ENCODE measurements at places on chromosomes 12 and 14.

DNA sequence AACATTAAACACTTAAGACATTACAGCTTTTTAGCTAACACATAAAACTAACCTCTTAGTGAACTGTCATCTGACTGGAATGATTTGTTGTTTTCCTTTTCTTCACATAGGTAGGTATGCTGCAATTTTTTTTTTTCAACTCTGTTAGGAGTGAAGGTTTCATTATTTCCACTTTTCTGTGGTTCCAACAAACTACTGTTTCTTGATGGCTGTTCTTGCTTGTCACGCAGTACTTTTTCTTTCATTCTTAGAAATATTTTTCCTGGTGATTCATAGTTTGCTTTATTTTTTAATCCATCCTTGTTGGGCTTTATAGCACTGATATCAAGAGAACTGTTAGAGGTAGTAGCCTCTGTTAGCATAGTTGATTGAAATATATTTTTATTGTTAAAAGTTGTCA lies 6.3 kb downstream of the MIS18BP1 start:
- no peak for DNase-seq

DNA sequence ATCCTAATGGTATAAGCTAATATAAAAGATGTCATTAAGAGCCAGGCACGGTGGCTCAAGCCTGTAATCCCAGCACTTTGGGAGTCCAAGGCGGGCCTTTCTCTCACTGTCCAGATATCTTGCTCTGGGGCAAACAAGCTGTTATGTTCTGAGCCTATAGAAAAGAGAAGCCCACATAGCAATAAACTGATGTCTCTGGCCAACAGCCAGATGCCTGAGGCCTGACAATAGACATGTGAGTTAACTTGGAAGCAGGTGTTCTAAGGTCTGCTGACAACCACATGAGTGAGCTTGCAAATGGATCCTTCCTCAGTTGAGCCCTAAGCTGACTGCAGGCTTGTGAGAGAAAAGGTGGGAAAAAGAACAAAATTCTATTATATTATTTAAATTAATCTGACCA lies 25.0 kb downstream of the YAF2 start:
- DNase-seq, result no peak

DNA sequence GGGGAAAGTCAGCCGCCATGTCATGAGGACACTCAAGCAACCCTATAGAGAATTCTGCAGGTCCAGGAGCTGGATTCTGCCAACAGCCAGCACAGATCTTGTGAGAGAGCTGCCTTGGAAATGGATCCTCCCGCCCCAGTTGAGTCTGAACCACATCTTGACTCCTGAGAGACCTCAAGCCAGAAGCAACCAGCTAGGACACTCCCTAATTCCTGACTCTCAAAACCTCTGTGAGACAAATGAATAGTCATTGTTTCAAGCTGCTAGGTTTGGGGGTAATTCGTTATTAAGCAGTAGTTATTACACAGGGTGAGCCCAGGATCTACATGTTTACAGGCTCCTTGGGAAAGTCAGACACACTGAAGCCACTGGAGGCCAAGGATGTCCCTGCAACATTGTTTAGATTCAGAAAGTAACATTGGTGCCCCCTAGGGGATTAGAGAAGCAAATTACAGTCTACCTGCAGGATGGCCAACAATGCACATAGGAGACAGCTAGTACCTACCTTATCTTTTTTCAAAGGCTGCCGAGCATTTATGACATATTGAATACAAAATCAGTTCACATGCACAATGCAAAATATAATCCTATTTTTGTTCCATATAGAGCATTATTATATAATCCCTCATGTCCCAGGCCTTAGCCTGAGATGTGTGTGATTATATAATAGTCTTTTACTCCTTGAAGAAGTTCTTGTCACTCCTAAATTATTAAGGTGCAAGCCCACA lies 57.9 kb upstream of the FICD start:
- DNase-seq, result no peak

DNA sequence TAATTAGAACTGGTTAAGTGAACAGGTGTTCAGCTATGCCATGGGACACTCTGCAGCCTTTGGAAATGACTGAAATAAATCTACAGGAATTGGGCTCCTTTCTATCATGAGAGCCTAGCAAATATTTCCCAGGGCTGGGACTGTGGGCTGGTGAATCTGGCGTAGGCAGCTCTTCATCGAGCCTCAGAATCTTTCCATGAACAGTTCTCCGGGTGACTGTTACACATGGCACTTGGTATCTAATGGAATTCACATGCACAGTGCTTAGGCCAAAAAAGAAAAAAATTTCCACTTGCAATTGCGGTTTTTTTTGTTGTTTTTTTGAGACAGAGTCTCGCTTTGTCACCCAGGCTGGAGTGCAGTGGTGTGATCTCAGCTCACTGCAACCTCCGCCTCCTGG lies 32.1 kb downstream of the PRKAB1 start:
- DNase-seq, result no peak

DNA sequence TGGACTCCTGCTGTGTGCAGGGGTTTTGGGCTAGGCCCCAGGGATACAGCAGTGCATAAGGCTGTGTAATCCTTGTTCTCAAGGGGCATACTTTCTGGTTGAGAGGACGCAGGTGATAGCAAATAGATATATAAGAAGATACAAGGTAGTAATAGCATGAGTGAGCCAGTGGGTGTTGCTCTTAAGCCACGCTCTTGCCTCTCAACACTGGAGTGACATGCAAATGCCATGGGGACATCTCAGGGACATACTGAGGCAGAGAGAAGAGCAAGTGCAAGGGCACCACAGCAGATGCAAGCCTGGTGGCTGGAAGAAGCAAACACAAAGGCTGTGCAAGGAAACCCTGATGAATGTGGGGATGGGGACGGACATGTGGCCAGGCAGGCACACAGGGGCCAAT lies 223.3 kb downstream of the CHST11 start:
- no peak for DNase-seq

DNA sequence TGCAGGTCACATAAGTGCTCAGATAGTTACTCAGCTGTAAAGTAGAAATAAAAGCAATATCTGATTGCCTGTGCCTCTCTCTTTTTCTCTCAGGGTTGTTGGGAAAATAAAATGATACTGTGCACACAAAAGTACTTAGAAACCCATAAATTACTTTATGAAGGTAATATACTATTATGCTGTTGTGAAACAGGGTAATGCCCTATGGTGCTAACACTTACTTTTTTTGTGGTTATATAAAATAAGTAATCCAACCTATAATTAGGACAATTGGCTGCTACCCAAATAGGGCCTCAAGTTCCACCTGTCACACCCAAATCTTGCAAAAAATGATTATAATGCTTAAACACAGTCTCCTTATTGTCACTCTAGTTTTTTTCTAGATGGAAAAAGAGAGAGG lies 50.6 kb downstream of the DAAM1 start:
- no peak for DNase-seq

DNA sequence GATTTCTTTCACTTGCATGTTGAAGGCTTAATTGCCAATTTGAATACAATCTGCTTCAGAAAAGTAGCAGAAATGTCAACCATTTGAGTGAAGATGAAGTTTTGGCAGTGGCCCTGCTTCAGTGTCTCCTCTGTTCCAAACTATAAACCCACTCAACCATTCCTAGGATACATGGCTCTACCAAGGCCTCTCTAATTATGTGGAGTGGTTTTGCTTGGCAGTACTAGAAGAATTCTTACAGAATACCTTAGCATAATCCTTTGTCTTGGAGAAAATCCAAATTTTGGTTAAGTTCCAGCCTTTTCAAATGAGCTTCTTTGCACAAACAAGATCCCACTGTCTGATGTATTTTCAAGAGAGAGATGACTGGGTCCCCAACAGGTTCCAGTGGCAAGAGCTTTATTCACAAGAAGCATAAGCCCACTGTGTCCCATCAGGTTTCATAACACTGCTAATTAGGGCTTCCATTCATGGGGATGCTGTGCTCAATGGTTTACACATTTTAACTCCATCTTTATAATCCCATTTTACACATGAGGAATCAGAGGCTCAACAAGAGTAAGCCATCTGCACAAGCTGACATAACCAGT lies 234.5 kb downstream of the IPO8 start:
- DNase-seq, result no peak

GRCh38 chr12:49583366-49584094 lies 15.6 kb upstream of the MCRS1 start:
- no peak for DNase-seq

DNA sequence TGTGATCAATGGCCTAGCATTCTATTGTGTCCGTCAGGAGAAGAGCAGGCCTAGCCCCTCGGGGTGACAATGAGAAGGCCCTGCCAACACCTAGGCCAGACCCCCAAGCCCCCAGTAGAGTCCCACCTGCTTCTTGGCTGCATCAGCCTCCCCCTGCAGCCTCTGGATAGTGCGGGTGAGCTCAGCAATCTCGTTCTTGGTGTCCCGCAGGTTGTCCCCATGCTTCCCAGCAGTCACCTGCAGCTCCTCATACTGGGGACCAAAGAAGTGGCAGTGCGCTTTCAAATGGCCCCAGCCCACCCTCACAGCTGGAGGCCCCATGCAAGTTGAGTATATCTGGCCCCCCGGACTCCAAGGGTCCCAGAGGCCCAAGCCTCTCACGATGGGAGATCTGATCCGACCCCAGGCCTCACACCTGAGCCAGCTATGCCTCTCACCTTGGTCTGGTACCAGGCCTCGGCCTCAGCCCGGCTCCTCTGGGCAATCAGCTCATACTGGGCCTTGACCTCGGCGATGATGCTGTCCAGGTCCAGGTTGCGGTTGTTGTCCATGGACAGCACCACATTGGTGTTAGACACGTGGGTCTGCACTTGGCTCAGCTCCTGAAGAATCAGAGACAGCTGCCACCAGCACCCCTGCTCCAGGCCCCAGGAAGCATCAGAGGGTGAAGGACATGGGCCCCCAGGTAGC lies 10.0 kb upstream of the KRT4 start:
- no peak for DNase-seq

GRCh38 chr14:21768116-21768874 lies 94.7 kb upstream of the OR4E1 start:
- DNase-seq, result peak; percentile 12

GRCh38 chr14:85644211-85644610 lies 114.3 kb downstream of the FLRT2 start:
- no peak for DNase-seq

GRCh38 chr12:109710747-109711595 lies 2.7 kb upstream of the FAM222A start:
- DNase-seq, result no peak

GRCh38 chr12:111203969-111204368 lies 164.9 kb downstream of the PHETA1 start:
- DNase-seq, result no peak

DNA sequence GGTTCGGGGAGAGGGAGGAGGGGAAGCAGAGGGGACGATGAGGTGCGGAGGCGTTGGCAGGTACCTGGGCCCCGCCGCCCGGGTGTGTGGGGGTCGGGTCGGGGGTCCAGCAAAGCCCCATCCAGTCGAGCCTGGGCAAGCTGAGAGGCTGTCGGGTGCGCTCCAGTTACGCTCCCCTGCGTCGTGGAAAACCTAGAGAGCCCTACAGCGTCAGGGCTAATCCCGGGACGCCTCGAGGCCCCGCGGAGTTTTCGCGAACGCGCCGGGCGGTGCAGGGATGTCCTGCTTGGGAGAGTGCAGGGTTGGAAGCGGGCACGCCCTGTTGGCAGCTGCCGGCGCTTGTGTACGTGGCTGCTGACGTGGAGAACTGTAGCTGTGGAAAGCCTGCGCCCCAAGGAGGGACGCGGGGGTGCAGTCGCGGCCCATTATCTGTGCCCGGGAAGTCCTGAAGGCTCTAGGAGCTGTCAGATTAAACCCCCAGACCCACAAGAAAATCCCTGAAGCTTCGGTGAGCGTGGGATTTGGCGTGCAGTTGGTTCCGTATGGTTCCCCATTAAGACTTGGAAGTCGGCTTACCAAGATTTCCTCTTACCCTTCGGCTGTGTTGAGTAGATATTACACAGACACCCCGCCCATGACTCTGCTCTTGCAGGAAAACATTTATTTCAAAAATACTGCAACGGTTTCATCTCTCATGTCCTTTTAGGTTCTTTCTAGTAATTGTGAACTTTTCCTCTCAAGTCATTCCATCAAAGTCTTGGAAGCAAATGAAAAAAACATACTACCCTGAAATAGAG lies 11.3 kb upstream of the SLC38A2 start:
- DNase-seq, result peak; percentile 72

DNA sequence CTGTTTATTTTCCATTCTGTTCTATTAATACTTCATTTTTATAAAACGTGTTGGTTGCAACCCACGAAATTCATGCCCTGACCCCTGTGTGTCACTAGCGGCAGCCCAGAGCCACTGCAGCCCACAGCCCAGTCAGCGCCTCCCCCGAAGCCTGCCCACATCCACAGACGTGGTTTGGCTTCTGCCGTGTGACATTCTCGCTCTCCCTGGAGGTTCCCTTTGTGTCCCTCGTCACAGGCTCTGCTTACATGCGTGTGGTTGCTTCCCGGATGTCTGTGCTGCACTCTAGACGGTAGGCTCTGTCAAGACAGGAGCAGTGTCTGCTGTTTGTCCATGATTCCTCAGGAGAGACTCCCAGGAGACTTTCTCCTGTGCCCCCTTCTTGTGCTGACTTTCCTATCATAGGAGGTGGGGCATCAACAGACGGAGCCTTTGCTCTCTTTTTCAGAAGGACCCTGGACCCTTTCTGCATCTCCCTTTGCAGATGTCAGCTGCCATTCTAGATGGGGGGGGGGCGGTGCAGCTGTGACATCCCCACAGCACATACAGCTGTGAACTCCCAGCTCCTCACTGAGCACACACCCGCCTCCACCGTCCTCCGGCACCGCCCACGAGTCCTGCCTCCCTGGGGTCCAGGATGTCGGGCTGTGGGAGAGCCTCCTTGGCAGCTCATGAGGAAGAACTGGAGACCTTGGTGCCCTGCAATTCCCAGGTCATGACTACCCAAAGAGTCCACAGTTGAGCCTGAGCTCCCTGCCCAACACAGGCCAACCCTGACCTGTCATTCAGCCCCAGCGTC lies 36.8 kb upstream of the PIWIL1 start:
- no peak for DNase-seq

GRCh38 chr14:95498622-95499353 lies 17.7 kb downstream of the SYNE3 start:
- DNase-seq, result no peak

- no peak for DNase-seq
Observed at GRCh38 chr14:72717220-72717619, 176.7 kb downstream of the DPF3 start.

DNA sequence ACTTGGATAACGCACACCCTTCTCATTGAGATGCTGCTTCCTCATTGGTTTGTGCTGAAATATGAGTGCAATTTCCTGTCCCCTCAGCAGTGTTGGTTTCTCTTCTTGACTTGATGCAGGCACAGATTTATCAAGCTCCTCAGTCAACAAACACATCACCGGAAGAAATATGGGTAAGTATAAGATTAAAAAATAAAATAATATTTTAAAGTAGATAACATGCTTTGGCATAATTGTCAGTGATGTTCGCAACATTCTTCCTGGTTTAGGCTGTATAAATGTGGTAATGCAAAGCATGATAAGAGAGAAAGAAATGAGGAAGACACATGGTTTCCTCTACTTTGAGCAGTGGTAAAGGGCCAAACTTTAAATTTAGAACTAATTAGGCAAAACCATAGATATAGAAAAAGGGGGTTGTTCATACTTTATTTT lies at the start of gene GPR65:
Gene GPR65 (plus strand): TSS at position 86 of the 432 bp plus-strand sequence. CDS start 5,713 bp downstream, outside the sequence.
- DNase-seq, result no peak

GRCh38 chr14:21097636-21098075 lies 799 bp downstream of the ZNF219 start:
- no peak for DNase-seq
